Mesenteric fat pad (tissue), 1 donor: ENCODE measurements at places on chromosomes 3 and 15.

DNA sequence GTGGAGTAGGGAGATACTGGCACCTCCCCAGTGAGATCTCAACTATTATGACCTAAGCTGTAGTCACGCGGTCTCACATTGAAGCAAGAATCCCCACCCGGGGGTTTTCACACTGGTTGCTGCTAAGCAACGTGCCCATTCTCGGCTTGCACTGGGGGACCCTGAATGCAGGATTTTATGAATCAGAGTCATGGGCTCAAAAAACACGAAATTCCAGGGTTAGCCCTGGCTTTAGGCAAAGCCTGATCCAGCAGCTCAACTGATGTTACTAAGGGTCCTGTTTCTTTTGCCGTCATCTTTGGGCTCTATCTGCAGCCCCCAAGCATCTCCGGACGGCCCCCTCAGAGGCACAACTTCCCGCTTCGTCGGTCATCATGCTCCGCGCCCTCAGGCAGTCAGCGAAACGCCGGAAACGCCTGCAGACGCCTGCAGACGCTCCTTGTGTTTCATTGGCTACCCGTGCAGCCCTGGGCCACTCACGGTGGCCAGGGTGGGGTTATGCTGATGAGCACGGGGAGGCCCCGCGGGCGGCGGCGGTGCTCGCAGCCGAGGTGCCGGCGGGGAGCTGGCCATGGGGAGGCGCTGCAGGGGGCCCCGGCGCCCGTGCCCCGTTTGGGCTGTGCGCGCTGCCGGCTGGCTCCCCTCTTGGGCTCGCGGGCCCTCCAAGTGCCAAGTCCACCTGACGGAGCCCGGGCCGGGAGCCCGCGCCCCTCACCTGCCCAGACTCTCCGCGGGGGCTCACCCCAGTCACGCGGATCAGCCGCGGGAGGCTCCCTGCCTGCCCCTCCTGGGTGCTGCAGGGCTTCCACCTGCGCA, 25.8 kb downstream of the EFCC1 start:
- DNase-seq: peak; percentile 95

- no peak for DNase-seq
Measured at GRCh38 chr15:60004009-60004845, at the start of gene FOXB1. FOXB1 (plus strand) TSS chr15:60004311; CDS start chr15:60004964, 653 bp downstream.

DNA sequence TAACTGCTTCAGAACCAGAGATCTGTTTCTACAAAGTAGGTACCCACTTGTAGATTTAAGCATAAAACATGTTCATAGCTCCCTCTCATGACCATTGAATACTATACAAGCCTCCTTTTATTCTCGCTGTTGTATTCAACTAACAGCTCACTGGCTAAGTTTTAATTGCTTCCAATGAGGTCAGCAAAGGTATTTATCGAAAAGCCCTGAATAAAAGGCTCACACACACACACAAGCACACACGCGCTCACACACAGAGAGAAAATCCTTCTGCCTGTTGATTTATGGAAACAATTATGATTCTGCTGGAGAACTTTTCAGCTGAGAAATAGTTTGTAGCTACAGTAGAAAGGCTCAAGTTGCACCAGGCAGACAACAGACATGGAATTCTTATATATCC, at the start of gene FGF7:
Gene FGF7, plus strand, starts transcription at position 222 of the 400 bp plus-strand sequence. CDS start 1,056 bp downstream, outside the sequence.
- DNase-seq: no peak

- no peak for DNase-seq
Measured at GRCh38 chr3:167102071-167102470, 278.0 kb downstream of the ZBBX start.

GRCh38 chr3:71121429-71122167, 461.9 kb downstream of the FOXP1 start:
- DNase-seq: no peak

GRCh38 chr3:58120075-58120812, 90.5 kb downstream of the DNASE1L3 start:
- DNase-seq: no peak

- DNase-seq: no peak
Measured at GRCh38 chr15:39792025-39792843, 9.6 kb upstream of the FSIP1 start.

GRCh38 chr15:66961407-66961884, 104.0 kb upstream of the SMAD3 start:
- peak; percentile 22 for DNase-seq

DNA sequence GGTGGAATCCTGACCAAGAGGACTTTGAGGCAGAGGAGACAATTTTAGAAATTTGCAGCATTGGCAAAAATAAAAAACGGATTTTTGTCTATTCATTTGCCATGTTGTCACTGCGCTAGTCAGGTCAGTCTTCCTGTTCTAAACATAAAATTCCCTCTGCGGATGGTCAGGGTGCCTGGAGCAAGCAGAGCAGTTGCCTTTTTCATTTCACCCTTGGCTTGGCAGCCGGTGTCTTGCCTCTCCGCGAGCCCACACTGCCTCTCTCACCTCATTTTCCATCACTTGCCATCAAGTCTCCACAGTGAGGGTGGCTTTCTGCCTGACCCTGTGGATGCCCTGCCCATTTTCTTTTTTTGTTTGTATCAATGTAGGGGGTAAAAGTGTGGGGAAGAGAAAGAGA, 396.1 kb downstream of the LRTM1 start:
- no peak for DNase-seq

DNA sequence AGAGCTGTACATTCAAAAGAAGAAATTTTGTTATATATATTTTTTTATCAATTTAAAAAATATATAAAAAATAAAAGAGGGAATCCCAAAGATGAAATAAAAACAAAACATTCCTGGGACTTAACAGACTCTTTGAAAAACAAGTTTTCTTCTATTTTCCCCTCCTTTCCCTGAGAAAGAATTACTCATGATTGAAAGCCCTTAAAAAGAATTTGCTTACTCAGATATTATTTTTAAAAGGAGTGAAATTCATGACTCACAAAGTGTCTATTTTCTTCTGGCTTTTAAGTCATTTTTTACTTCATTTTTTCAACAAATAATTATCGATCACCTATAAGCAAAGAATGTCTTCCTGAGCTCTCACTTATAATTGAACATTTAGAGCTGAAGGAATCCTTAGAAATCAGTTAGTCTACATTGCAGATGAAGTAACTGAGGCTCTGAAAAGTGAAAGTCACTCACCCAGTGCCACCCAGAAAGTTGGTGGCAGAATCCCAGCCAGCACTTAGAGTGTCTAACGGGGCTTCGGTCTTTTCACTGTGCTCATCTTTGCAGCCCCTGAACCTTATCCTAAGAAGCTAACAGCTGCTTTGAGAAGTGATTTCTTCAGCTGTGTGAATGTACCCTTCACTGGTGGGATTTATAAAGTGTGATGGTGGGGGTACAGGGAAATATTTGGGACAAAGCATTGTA, 42.5 kb upstream of the NUDT16 start:
- no peak for DNase-seq

GRCh38 chr3:23035927-23036640, 167.0 kb upstream of the UBE2E2 start:
- DNase-seq: no peak

- no peak for DNase-seq
Measured at GRCh38 chr3:179750720-179751328, 98.0 kb downstream of the USP13 start.

DNA sequence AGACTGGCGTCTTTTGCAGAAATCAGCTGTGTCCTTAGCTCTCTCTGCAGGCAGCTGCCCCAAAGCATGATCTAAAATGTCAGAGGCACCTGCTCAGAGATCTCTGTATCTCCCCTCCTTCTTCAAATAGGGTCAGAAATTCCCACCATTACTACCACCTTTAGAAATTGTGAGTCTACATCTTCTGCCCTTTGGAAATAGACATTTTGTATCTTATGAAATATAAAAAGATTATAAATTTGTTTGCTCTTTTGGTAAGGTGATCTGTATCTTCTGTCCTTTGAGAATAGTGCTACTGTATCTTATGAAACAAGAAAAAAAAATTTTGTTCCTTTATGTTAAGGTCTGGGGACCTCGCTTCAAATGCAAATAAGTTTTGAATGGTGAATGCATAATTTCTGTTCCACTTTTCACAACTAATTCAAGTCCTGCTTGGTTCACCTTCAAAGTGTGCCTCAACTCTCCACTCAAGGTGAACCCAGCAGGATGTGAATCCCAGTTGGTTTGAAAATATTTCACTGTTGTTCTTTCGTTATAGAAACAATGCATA, 28.3 kb upstream of the GPD1L start:
- DNase-seq: no peak

DNA sequence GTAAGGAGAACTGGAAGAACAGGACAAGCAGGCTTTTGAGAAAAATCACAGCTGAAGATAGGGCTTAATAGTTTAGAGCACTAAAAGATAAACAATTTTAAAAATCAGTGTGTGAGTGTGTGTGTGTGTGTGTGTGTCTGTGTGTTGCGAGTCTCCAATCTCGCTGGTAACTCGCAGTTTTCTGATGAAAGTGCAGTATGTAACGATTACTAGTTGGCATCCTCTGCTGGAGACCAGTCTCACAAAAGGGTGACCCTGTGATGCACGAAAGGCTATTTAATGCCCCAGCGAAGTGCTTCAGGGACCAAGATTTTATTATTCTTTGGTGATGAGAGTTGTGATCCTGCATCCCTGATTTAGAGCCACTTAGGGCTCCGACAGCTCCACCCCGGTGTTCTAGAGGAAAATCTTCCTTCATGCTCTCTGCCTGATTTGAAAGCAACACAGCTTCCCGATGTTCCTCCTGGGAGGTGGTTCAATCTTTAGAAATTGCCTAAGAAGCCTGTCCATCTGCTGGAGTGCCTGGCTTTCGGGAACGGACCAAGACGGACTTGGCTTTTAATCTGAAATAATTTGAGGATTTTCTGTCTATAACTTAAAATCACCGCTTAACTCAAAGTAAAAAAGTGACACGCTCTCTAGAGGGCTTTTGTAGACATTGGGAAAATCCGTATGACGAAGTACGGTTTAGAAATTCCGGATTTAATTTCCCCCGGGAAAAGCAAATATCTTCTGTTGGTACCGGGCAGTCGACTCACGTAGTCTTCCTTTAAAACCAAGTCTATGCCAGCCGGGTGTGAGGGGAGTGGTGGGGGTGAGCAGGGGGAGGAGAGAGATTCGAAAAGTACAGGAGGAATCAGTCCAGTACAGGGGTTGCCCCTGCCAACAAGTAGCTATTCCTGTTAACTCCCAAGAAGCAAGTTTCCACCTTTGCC, 1.1 kb upstream of the ALCAM start:
- no peak for DNase-seq

GRCh38 chr15:84955089-84955848, 26.4 kb upstream of the PDE8A start:
- DNase-seq: no peak

DNA sequence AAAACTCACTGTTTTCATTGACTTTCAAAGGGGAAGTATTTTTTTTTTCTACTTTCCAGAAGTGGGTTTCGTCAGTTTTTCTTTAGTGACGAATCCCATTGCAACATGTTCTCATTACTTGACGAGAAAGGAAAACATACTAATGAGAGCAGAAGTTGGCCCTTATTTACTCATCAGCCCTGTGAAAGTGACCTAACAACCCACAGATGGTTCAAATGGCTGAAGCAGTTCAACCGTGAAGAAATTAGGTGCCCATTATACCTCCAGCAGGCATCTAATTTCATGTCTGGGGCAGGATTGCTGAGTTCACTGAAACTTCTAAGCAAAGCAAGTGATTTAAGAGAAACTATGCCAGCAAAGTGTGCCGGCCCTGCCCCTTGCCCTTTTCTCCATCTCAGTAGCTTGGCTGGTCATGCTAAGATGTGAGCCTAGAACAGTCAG, 9.0 kb downstream of the AQP9 start:
- no peak for DNase-seq
